ENCODE measurements at places on chromosomes 6 and 20.
A peak's percentile ranks its signal among the peaks of the same experiment; 100 is the strongest.

DNA sequence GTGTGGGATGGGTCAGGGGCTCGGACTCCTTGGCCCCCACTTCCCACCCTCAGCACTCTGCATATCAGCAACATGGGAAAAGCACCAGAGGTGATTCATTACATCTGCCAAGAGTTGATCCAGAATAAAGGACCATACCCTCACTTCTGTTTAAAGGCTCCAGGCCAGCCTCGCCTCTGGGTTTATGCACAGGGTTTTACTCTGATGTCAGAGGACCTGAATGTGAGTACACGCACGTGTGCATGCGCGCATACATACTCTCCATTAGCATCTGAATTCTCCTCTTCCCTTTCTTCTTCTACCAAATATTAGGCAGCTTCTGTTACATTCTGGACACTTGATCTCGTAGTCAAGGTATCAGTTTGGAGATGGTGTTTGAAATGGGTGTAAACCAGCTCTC is 114.7 kb upstream of the SPTLC3 start:
- no peak for DNase-seq

DNA sequence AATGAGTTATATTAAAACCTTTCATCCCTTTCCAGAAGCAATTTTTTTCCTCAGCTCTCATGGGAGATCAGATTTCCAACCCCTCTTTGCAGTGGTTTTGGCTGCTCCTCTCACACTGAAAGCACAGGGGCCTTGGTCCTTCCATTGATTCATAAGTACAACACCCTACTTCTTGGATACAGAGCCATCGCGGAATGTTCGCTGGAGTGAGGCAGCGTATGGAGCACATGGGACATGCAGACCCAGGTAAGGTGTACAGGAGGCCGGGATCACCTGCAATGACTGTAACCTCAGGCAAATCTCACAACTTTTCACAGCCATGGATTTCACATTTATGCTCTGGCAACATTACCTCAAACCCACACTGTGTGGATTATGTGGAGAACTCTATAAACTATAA is 75.2 kb upstream of the HEY2 start:
- no peak for DNase-seq

GRCh38 chr20:35318502-35319157 is 26.4 kb upstream of the FAM83C start:
- peak; percentile 90 for DNase-seq

GRCh38 chr6:107275330-107275865 is 160.1 kb upstream of the BEND3 start:
- DNase-seq = peak; percentile 10

- no peak for DNase-seq
Measured at GRCh38 chr6:123941855-123942254, 138.2 kb downstream of the NKAIN2 start.

DNA sequence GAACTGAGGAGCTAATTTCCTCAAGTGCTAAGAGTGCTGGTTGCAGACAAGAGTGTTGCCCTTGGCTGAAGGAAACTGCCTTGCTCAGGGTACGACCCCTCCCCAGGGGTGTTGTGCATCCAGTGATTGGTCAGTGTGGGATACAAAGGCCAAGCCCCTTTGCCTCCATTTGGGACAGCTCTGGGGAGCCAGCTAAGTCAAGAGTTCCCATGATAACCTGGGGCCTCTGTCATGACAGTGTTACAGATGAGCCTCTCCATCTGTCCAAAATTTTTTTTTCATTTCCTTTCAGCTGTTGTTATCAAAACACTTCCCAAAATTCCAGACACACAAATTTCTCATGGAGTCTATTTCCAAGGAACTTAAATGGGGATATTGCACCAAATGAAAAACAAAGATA is 93.3 kb downstream of the HS3ST5 start:
- no peak for DNase-seq

- DNase-seq = peak; percentile 65
Measured at GRCh38 chr6:137944793-137945498, 77.9 kb downstream of the TNFAIP3 start.

DNA sequence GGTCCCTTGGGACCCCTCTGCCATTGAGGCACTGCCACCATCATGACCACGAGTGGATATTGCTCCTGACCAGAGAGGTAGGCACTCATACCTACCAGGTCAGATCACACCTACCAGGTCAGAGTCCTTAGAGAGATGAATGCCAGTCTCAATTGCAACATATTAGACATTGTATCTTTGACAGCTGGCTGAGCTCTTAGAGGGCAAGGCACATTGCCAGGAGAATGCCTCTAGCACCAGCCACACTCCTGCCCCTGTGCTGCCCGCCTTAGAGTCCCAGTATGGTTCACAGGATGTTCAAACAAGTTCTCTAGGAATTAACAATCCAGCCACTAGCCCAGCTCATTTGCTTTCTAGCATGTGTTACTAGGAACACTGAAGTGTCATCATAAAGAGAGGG is 65.9 kb downstream of the TMEM244 start:
- DNase-seq = no peak

DNA sequence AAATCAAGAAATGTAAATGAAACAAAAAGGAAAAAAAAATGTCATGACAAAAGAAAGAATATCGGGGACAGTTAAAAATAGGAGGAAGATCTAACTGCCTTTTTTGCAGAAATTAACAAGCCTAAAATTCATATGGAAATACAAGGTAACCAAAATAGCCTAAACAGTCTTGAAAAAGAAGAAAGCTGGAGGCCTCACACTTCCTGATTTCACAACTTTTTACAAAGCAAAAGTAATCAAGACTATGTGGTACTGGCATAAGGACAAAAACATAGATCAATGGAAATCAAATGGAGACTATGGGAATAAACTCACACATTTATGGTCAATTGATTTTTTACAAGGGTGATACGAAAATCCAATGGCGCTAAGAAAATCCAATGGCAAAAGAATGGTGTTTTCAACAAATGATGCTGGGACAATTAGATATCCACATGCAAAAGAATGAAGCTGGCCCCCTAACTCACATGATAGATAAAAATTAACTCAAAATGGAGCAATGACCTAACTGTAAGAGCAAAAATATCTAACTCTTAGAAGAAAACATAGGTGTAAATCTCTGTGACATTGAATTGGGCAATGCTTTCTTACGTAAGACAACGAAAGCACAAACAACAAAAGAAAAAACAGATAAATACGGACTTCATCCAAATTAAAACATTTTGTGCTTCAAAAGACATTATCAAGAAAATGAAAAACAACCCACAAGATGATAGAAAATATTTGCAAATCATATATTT is 24.5 kb downstream of the MAP3K5 start:
- no peak for DNase-seq

- DNase-seq = peak; percentile 78
Measured at GRCh38 chr20:51311636-51312479, 230.7 kb downstream of the NFATC2 start.

DNA sequence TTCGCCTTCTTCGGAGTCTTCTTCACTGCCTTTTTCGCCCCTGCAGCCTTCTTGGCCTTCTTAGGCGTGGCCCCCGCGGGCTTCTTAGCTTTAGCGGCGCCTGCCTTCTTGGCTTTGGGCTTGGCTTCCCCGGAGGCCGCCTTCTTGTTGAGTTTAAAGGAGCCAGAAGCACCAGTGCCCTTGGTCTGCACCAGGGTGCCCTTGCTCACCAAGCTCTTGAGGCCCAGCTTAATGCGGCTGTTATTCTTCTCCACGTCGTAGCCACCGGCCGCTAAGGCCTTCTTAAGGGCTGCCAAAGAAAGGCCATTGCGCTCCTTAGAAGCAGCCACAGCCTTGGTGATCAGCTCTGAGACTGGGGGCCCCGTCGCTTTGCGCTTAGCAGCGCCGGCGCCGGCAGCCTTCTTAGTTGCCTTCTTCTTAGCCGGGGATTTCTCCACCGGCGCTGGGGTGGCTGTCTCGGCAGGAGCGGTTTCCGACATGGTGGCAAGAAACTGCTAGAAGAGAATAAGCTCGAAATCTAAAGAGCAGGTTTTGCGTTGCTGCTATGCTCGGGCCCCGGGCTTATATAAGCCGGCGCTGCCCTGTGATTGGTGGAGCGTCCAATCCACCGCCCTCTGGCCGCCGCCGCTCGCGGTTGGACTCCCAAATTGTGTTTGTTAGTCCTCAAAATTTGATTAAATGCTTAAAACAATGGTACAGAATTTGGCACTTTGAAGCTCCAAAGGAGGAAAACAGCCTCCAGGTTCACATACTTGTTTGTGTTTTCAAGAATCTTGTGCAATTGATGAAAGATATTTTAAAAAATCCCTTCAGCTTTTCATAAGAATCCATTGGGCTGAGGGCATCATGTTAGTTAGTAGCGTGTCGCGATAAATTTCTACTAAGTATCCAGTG is 44.9 kb downstream of the OR2B2 start:
- peak; percentile 87 for DNase-seq

- DNase-seq = peak; percentile 53
Measured at GRCh38 chr6:100664274-100665040, 199.7 kb upstream of the SIM1 start.
